ENCODE measurements at places on chromosomes 2 and 18. TPM values are rescaled to one million over a fixed set of nuclear protein-coding genes. Genes with fewer than 3 reads are reported as not detected.

SERPINB5 gene
- not detected for polyA plus RNA-seq

LIMS4 gene
- 0.91 TPM for polyA plus RNA-seq

GKN2 gene
- polyA plus RNA-seq, result not detected

CLHC1 gene
- 3.5 TPM for polyA plus RNA-seq

ASAP2 gene
- polyA plus RNA-seq, result not detected

ADAM17 gene
- 7.7 TPM for polyA plus RNA-seq

CCDC85A gene
- not detected for polyA plus RNA-seq

IMP4 gene
- polyA plus RNA-seq, result 96.7 TPM

NABP1 gene
- polyA plus RNA-seq, result 4.0 TPM

DCC gene
- polyA plus RNA-seq, result not detected

PLCL1 gene
- 3.0 TPM for polyA plus RNA-seq

GRB14 gene
- polyA plus RNA-seq, result not detected

UBXN4 gene
- 117 TPM for polyA plus RNA-seq

LRATD1 gene
- not detected for polyA plus RNA-seq

SRD5A2 gene
- polyA plus RNA-seq, result 0.09 TPM

LCT gene
- polyA plus RNA-seq, result not detected

CLEC4F gene
- polyA plus RNA-seq, result not detected

ALPI gene
- polyA plus RNA-seq, result not detected

NFE2L2 gene
- polyA plus RNA-seq, result 56.0 TPM

OSBPL1A gene
- polyA plus RNA-seq, result 1.9 TPM

KCNJ3 gene
- polyA plus RNA-seq, result not detected

POTEI gene
- polyA plus RNA-seq, result not detected

FAM237A gene
- not detected for polyA plus RNA-seq

SALL3 gene
- polyA plus RNA-seq, result not detected

LYPD1 gene
- polyA plus RNA-seq, result not detected

CHAC2 gene
- 4.0 TPM for polyA plus RNA-seq

STAM2 gene
- 3.9 TPM for polyA plus RNA-seq

RAB17 gene
- polyA plus RNA-seq, result not detected

AGAP1 gene
- 0.10 TPM for polyA plus RNA-seq

MEIS1 gene
- not detected for polyA plus RNA-seq

C2orf92 gene
- 0.35 TPM for polyA plus RNA-seq

BARD1 gene
- polyA plus RNA-seq, result 2.4 TPM

LMAN2L gene
- 21.3 TPM for polyA plus RNA-seq

Data from naive thymus-derived CD8-positive, alpha-beta T cell (primary cell).